ENCODE measurements at places on chromosomes 2 and 18.

GRCh38 chr2:46700435-46700834, 215.2 kb downstream of the MCFD2 start:
- no peak for DNase-seq

- DNase-seq: no peak
These were observed 77.9 kb downstream of the NRP2 start for GRCh38 chr2:205760157-205760556.

- DNase-seq: no peak
These were observed 112.2 kb upstream of the MEIS1 start for GRCh38 chr2:66322506-66323260.

- DNase-seq: no peak
These were observed 129.8 kb upstream of the FSIP2 start for GRCh38 chr2:185608799-185609198.

DNA sequence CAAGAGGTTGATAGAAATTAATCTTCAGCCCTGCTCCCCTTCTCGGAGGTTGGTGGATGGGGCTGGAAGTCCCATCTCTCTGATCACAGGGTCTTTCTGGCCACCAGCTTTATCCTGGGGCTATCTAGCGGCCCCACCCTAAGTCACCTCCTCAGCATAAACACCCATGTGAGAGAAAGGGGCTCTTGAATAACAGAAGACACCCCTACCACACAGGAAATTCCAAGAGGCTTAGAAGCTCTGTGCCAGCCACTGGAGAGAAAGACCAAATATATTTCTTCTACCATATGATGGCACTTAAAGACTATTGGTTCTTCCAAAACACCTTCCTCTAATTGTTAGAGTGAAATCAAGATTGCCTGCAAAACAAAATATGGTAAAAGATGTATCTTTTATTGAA, 219.7 kb downstream of the VAPA start:
- DNase-seq: no peak

DNA sequence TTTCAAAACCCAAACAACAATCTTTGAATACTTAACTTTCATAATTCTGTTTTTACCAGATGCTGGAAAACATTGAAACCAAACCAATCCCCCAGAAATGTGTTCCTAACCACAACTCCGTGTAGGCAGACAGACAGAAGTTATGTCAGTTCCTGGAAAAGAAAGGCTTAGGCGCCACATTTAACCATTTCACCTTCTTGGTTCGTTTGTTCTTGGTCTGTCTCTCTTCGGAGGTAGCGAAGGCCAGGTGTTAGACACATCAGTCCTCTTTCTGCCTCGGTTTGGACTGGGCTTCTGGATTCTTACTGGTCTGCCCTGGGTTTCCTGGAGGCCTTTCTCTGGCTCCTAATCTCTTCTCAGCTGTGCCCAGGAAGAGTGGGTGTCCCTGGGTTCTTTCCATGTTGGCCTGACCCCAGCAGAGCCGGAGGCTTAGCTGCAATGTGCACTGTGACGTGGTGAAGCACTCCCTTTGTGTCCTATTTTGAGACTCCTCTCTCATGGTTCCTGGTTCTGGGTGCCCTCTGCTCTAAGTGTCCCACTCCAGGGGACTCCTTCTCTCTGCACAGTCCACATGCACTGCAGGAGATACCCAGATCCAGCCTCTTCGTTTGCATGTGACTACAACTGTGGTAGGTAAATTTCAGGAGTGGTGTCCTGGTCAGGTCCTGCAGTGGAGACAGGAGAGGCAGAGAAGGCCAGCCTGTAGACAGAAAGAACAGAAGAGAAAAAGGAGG, 23.1 kb upstream of the RAB31 start:
- no peak for DNase-seq

DNA sequence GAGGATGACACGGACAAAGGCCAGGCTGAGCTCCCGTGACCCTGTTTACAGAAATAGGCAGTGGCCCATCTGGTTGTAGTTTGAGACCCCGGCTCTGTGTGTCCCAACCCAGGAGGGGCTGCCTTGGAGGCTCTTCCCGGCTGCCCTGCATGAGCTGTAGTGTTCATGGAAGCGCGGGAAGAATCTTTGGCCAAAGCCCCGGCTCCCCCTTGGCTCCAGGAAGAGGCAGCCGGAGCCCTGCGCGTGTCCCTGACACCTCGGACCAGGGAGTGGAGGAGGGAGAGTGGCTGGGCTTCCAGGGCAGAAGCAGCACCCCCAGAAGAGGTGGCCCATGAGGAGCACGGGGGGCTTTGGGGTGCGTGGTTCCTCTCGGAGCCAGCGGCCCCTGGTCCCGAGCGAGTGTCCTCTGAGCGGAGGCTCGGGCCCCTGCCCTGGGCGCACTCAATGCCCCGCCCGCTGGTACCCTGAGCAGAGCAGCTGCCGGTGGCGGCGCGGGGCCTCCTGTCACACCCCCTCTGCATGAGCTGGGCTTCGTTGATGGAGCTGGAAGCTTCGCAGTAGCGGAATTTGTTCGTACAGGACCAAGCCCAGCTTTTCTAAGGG, 21.7 kb downstream of the GPR35 start:
- DNase-seq: no peak

GRCh38 chr18:59704146-59704545, 6.9 kb upstream of the CCBE1 start:
- no peak for DNase-seq

DNA sequence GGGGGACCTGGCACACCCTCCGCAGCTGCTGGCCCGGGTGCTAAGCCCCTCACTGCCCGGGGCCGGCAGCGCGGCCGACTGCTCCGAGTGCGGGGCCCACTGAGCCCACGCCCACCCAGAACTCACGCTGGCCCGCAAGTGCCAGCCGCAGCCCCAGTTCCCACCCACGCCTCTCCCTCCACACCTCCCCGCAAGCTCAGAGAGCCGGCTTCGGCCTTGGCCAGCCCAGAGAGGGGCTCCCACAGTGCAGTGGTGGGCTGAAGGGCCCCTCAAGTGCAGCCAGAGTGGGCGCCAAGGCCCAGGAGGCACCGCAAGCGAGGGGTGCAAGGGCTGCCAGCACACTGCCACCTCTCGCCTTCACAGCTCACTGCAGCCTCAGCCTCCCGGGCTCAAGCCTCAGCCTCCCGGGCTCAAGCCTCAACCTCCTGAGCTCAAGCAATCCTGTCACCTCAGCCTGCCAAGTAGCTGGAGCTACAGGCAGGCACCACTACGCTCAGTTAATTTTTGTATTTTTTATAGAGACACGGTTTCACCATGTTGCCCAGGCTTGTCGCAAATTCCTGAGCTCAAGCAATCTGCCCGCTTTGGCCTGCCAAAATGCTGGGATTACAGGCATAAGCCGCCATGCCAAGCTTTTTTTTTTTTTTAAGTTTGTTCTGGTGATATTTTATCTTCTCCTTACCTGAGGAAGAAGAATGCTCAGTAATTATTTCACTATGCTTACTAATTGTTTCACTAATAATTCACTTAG, 71.7 kb upstream of the CDCA7 start:
- no peak for DNase-seq

DNA sequence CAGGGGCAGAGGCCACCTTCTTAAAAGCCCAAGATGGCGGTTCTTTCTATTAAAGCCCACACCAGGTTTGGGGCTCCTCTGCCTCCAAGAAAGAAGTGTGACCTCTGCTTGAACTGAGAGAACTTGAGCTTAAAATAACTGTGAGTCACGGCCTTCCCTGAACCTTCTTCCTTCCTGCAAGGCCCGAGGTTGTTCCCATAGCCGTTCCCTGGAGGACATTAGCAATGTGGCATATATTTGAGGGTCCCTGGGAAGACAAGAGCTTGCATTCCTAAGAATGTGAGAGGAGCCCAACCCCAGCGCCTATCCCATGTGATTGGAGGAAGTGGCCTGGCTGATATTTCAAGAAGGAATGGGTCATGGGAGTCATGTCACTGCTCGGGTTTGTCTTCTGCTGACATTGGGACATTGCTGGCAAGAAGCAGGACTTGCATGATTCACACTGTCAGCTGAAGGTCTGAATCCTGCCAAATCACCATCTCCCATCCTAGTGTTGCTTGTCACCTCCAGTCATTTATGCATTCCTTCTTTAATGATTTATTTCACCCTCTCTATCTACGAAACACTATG, 168.1 kb downstream of the TRIB2 start:
- DNase-seq: no peak

DNA sequence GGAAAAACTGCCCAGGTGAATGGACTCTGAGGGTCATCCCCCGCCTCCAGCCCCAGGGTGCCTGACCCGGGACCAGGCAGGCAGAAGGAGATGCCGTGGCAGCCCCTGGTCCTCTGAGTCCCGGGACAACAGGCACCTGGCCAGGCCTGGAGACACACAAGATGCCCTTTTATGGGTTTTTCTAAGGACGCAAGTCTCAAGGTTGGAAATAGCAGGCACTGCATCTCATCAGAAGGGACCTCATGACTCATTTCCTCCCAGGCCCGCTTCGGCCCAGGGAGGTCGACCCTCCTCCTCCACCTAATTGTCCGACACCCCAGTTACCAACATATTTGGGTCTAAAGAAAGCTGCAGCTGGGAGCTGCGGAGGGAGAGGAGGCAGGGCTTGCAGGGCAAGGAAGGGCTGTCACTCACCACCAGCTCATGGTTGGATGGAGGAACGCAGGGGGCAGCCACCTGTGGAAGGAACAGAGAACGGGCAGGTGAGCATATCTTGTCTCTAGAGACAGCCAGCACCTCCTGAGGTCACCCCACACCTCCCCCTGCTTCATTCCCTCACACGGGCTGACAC, 82.9 kb downstream of the TNS1 start:
- DNase-seq: no peak

GRCh38 chr2:109475531-109476210, 138.1 kb downstream of the SEPTIN10 start:
- no peak for DNase-seq

GRCh38 chr2:96320728-96321622, 4.1 kb upstream of the ITPRIPL1 start:
- no peak for DNase-seq

GRCh38 chr2:160245614-160246155, 45.6 kb upstream of the ITGB6 start:
- DNase-seq: no peak

DNA sequence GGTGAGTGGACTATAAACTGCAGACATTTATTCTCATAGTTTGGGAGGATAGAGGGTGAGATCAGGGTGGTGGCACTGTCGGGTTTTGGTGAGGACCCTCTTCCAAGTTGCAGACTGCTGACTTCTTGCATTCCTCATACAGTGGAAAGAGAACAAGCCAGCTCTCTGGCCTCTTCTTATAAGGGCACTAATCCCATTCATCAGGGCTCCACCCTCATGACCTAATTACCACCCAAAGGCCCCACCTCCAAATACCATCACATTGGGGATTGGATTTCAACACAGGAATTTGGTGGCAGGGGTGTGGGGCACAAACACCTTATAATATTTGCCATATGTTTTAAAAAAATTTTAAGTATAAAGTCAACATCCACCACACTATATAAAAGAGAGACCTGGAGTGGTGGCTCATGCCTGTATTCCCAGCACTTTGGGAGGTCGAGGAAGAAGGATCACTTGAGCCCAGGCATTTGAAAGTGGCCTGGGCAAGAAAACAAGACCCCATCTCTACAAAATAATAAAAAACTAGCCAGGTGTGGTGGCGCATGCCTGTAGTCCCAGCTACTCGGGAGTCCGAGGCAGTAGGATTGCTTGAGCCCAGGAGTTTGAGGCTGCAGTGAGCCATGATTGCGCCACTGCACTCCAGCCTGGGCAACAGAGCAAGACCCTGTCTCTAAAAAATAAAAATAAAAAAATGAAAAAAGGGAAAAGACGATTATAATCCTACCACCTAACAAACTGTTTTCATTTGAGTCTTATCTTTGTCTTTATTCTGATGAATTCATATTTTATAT, 44.0 kb downstream of the TCF7L1 start:
- no peak for DNase-seq

DNA sequence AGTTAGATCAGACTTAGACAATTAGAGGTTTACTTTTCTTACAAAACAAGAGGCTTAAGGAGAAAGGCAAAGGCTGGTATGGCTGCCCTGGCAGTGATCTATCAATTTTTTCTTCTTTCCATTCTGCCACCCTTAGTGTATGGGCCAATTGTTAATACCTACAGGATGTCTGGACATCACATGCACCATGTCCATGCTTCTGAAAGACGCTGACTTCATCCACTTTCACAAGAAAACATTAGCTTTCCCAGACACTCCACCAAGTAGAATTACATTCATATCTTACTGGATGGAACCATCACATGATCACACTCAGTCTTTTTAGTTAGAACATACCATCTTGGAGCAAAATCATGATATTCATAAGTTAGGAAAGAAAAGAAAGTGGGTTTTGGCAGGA, 120.9 kb downstream of the ARHGAP28 start:
- DNase-seq: no peak

GRCh38 chr2:190663348-190663747, 14.5 kb downstream of the NAB1 start:
- DNase-seq: no peak

DNA sequence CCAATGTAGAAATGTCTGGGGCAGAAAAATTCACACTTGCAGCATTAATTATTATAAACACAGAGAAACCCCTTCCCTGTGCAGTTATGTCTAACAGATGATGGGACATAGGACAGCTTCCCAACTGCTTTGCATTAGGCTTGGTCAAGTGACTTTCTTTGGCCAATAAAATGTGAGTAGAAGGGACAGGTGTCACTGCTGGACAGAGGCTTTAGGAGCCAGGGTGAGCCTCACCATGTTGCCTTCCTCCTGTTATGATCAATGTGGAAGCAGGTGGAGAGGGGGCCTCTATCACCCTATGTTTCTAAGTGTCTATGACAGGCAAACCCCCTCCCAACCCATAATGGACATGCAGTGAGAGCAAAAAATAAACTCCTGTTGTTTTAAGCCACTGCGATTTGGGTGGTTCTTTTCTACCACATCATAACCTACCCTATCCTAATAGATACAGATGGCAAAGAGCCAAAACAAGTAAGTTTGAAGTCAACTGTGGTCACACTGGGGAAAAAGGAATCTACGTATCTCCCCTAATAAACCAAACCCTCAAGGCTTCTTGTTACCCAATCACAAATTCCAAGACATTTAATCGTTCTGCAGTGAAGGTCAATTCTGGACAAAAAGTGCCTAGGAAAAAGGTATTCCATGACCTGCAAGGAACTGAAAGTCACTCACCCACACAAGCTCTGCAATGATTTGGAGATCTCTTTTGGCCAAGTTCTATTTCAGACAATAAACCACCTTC, 28.6 kb upstream of the POU3F3 start:
- no peak for DNase-seq

GRCh38 chr2:65722028-65722778, 289.8 kb upstream of the SPRED2 start:
- DNase-seq: no peak

DNA sequence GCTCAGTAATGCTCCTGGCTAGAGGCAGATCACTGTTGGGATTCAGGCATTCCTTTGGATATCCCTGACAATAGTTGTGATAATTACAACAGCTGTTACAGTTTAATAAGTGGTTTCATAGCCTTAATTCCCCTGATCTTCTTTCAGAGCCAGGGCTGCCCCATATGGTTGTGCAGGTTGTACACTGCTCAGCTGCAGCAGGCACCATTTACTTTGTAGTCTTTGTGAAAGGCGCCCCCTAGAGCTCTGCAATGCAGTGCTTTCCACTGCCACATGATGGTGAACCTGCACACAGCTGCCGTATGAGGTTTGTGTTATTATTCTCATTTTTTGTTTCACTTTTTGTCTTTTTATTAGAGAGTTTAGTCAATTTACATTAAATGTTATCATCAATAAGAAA, 239.1 kb downstream of the KCNS3 start:
- no peak for DNase-seq

All from stimulated activated CD8-positive, alpha-beta memory T cell treated with anti-CD3 and anti-CD28 coated beads, Interleukin-15, amount 100 ng/mL, for 24 hours (primary cell).